ENCODE measurements at places on chromosomes 3 and 15.

GRCh38 chr15:34116620-34117019 lies 14.7 kb downstream of the PGBD4 start:
- H3K27ac ChIP-seq = no peak overlapping the region
- no peak overlapping the region for H3K4me3 ChIP-seq
- H3K36me3 ChIP-seq = no peaks in the 10 kb centered on the region

GRCh38 chr3:133695560-133696171 lies 33.9 kb upstream of the TOPBP1 start:
- no peak for DNase-seq
- H3K4me1 ChIP-seq = no peaks in the 10 kb centered on the region
- no peak overlapping the region for H3K27ac ChIP-seq
- no peaks in the 10 kb centered on the region for H3K27me3 ChIP-seq
- H3K4me3 ChIP-seq = no peak overlapping the region

DNA sequence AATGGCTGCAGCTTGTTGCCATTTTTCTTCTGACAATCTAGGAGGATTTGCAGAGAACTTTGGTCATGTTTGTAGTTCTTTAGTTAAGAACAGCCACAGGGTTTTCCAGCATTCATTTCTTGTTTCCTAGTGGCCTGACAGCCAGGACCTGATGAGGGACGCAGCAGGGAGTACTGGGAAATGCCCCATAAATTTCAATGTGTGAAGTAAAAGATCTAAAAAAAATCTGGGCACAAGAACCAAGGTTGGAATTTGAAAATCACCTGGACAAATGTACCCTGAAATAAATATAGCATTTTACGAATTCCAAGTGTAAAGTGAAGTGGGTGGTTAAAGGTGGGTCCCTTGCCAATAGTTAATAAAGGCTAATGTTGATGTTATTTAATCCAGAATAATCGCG lies 195.0 kb downstream of the ZIC1 start:
- H3K27ac ChIP-seq = no peak overlapping the region
- no peaks in the 10 kb centered on the region for H3K27me3 ChIP-seq
- no peak for DNase-seq
- H3K36me3 ChIP-seq = no peaks in the 10 kb centered on the region
- H3K4me1 ChIP-seq = no peaks in the 10 kb centered on the region

DNA sequence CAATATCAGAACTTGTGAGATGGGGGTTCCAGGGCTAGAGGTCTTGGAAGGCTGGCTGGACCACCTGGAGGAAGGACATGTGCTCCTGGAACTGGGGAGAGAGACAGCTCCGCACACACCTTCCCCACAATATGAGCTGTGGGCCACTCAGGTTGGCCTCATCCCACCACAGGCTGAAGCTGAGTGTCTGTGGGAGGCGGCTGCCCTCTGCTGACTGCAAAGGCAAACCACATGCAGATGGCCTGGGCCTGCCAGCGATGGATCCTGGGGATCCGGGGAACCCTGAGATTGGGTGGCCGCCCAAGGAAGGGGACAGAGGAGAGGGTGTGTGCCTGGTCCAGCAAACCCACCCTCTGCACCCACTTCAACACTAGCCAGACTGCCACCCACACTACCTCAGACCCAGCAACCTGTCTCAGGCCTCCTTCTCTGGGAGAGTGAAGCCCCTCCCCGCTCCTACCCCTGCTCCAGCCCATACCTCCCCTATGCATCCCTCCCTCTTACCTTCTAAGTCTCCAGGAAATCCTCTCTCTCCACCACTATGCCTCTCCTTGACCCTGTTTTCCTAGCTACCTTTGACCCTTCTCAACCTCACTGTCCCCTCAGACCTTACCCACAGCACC lies 44.8 kb downstream of the CYP11A1 start:
- no peak overlapping the region for H3K4me3 ChIP-seq
- peak; percentile 68 for DNase-seq
- no peaks in the 10 kb centered on the region for H3K4me1 ChIP-seq
- no peaks in the 10 kb centered on the region for H3K36me3 ChIP-seq
- no peaks in the 10 kb centered on the region for H3K27me3 ChIP-seq
